ENCODE measurements at places on chromosomes 12 and 14.

- no peak for DNase-seq
These were observed 455.3 kb downstream of the MDGA2 start for GRCh38 chr14:47220096-47220495.

GRCh38 chr12:111964935-111965334, 48.0 kb downstream of the TMEM116 start:
- no peak for DNase-seq

DNA sequence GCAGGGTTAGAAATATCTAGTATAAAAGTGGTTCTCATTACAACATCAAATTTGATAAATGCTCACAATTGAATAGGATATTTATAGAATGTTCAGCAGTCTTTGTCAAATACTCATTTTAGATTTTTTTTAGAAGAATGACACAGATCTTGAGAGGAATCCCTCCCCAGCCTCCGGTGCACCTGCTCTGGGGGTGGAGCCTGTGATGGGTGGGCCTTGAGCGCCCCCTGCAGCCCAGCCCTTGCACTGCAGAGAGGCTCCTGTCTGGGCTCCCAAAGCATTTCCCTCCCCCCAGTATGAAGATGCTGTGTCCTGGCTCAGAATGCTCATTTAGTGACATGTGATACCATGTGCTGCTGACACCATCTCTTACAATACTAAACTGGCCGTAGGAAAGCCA, 792.3 kb downstream of the TMEM121 start:
- no peak for DNase-seq

GRCh38 chr12:52042706-52043385, 8.4 kb upstream of the NR4A1 start:
- no peak for DNase-seq

- DNase-seq, result no peak
These were observed 110.4 kb upstream of the FZD10 start for GRCh38 chr12:130051900-130052299.
